ENCODE measurements at places on chromosomes 7 and 10.

GRCh38 chr7:150986099-150986512 lies 4.7 kb upstream of the NOS3 start:
- peak; percentile 66 for DNase-seq

DNA sequence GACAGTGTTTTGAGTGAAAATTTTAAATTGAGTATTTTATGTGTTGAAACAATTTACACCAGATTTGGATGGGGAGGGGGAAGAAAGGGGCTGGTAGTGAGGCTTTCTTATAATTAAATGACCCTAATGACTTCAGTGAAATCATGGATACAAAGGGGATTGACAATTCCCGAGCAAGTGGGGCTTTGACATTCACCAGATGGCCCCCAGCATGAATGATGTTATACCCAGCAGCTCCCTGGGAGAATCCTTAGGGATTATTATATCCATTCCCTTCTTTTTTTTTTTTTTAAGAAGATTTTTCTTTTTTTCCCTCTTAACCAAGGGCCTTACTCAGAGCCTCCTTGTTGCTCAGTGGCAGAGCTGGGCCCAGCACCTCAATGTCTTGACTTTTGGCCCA lies 17.9 kb downstream of the PLPP4 start:
- no peak for DNase-seq

GRCh38 chr10:1126461-1126860 lies 70.3 kb downstream of the WDR37 start:
- no peak for DNase-seq

- no peak for DNase-seq
These were observed 39.6 kb downstream of the PDGFA start for GRCh38 chr7:479948-480499.

- no peak for DNase-seq
These were observed 20.5 kb downstream of the GSAP start for GRCh38 chr7:77395626-77396025.

- no peak for DNase-seq
These were observed 40.5 kb upstream of the CDK6 start for GRCh38 chr7:92876836-92877235.

DNA sequence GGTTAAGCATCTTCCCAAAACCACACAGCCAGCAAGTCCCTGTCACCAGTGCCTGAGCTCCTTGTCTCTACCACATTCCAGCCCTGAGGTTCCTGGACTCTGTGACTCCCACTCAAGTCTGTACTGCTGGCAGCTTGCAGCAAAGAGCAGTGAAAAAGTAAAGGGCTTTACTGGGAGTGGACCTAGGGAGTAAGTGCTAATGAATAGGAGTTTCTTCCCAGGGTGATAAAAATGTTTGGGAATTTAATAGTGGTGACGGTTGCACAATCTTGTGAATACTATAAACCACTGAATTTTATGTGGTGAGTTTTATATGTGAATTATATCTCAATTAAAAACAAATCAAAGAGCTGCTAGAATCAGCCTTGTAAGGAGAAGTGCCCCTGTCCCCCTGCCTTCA lies 22.6 kb downstream of the HSPA12A start:
- DNase-seq, result no peak

DNA sequence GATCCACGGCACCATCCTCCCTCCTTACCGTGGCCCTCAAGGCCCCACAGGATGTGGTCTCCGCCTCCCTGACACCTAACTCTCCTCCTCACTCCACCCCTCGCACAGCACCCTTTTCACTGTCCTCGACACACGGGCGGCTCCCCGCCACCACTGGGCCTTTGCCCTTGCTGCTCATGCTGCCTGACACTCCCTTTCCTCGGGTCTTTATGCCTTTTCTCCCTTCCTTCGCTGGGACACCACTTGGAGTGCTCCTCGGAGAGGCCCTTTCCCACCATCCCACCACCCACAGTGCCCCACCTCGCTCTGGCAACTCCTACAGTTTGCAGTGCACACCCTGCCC lies 7.9 kb upstream of the INMT start:
- DNase-seq, result no peak

DNA sequence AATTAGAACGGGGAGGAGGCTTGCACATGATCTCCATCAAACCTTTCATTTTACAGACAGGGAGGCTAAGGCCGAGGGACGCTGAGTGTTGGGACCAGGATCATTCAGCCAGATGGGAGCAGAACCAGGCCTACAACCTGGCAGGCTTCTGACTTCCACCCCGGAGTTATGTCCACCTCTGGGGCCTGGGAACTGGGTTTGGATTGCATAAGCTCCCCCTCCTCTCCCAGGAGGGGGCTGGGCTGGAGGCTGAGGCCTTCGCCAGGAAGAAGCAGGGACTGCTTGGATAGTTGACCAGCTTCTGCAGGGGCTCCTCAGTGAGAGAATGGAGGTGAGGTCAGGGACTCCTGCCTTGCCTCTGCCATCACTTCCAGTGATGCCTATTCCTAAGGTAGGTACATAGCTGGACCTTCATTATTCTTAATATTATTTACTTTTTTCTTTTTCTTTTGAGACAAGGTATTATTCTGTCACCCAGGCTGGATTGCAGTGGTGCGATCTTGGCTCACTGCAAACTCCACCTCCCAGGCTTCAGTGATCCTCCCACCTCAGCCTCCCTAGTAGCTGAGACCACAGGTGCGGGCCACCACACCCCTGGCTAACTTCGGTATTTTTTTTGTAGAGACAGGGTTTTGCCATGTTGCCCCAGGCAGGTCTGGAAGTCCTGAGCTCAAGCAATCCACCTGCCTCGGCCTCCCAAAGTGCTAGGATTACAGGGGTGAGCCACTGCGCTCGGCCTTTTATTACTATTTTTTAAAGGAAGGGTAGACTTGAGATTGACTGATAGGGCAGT lies 1.3 kb downstream of the SNX10 start:
- no peak for DNase-seq

DNA sequence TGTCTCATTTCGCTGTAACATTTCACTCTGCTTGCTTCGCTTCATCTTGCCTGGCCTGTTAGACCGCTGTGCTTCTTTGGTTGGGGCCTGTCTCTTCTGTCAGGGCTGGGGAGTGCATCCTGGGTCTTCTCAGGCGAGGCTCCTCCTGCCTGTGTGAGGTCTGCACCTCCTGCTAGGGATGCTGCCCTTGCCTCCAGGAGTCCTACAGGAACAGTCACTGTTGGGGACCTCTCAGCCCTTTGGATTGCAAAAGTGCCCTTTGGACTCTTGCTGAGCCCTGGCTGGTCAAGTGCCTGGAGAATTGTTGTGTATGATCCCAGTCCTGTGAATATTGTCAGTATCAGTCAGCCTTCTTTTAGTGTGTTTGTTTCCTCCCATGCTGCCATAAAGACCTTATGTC lies 84.1 kb downstream of the MDFIC start:
- no peak for DNase-seq

DNA sequence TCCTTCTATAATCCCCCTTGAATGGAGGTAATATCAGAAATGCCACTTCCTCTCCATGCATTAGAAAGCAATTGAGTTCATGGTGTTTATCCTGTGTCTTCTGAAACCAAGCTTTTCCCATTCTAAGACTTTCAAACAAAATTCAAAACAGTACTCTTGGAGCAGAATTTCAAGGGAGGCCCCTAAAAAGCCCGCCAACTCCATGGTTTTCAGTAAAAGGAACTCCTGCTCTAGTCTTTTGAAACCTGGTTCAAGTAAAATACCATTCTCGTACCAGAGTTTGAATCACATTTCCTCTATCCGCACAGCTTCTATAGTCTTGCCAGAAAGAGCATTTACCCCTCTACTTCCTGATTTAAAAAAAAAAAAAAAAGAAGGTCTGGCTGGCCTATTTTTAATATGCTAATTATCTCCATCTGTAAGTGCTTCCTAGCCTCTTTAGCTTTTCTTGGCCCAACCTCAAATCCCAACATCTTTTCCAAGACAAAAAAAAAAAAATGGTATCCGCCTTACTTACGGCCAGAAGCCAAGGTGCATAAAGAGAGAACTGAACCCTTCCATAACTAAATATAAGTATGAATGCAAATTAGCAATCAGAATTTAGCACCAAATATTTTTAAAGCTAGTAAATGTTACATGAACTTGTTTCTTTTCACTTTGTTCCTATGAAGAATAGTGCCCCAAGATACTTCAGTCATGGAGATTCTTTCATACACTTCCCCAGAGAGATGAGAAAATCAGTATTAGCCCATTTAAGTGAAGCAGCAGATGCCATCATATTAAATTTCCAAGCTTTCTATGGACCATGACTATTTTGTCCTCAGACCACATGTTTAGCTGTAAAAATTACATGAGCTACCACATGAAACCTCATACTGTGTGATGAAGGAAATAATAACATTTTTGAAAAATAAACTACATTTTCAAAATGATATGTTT lies 199.9 kb upstream of the FAM3C start:
- DNase-seq, result no peak

DNA sequence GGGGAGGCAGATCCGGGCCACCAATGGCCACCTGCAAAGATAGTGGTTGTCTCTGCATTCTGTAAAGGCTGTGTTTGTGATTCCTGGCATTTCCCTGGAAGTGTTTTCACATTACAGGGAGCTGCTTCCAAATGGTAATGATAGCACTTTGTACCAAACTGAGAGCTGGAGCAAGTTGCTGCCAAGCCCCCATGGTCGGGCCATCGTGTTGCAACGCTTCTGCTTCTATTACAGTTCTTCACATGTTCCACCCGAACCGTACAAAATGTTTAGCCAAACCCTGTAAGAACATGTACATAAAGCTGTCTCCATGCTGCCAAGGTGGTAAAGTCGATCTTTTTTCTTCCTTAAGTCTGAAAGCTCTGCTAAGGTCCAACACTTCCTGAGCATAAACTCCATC lies 397.7 kb upstream of the NFE2L3 start:
- no peak for DNase-seq

- no peak for DNase-seq
These were observed 182.8 kb upstream of the BMPER start for GRCh38 chr7:33722383-33723101.

DNA sequence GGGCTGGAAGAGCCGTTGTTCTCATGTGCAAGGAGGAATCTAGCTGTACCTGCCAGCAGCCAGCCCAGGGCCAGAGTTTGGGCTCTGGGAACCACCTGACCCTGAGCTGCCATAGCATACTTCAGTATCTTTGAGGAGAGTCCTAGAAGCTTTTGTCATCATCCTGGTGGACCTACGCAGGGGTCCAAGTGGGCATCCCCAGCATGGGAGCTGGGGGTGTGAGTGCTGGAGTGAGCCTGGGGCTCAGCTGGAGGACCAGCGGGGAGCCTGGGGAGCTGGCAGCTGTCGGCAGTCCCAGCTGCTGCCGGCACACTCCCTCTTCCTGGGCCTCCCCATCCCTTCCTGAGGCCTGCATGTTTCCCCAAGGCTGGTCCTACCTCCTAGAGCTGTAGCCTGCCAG lies 32.5 kb downstream of the C10orf105 start:
- DNase-seq, result no peak

DNA sequence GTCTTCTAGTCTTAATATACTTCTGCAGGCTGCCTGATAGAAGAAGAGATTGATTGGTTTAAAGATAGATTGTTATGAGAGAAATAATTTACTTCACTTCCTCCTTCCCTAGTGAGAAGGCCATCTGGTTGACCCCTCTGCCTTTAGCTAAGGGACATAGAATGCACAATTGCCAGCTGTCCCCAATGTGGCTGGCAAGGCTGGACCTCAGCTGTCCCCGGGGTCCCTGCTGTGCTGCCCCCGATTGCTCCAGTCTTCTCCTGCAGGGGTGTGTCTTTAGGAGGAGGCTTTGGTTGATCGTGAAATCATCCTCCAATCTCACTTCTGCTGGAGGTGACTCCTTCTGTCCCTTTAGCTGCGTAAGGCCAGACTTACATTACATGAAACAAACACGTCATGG lies 388.5 kb downstream of the DPP6 start:
- DNase-seq, result no peak

DNA sequence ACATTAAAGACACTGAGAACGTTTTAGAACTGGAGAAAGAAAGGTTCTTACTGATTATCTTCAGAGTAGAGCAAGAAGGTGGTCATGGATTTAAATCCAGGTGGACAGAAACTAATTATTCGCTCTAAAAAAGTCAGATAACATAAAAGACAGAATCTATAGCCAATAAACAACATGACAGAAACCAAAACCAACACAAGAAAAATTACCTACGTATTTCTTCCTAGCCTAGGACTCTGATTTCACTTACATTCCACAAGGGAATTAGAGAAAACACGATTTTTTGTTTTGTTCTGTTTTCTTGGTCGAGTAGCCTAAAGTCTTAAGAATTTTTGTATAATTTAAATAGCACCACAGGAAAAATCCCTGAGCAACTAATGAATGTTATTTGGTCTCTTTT lies 15.1 kb downstream of the CPA1 start:
- no peak for DNase-seq

GRCh38 chr7:106022193-106022821 lies 59.2 kb downstream of the CDHR3 start:
- no peak for DNase-seq

GRCh38 chr7:68213838-68214237 lies 1217.2 kb downstream of the TYW1 start:
- DNase-seq, result no peak

DNA sequence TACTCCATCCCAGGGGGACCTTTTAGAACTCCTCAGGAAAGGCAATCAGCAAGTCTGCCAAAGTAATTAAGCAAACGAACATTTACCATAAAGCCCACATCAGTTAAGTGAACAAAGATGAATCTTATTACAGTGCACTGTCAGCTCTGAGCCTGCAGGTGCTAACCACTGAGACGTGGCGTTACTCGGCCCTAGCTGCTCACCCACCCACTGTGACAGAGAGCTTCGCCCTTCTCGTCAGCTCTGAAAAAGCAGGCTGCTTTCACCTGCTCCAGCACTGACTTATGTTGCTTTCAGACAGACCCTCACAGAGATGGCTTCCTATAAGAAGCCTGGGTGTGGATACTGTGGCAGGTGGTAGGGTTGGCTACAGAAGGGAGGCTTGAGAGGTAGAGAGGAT lies 57.7 kb upstream of the KCNIP2 start:
- DNase-seq, result no peak

DNA sequence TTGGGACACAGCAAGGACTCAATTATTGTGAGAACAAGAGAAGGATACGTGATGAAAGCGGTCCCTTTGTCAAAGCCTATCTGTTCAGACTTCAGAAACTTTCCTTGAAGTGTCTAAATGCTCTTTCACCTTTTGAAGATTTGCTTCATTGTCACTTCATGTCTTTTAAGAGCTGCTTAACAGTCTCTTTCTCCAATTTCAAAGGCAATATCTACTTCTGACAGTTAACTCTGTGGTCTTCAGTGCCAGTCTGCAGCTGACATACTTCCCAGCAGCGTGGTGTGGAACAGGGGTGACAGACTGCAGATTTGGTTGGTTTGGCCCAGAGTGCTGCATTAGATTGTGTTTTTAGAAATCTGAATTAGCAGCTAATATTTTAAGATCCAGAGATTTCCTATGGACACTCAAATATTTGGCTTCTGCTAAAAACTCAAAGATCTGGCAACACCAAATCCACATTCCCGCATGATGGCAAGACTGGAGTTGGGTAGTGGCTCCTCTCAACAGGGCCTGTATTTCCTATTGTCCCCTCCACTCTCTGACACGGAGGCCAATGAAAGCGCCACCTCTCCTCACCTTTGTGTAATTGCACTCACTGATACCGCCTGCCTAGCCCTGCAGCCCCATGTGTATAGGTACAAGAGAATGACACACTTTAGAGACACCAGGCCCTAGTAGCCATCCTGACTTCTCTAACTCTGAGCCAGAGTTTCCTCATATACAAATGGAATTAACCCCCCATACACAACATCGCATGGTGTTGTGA lies 11.5 kb downstream of the SCRN1 start:
- no peak for DNase-seq

- DNase-seq, result no peak
These were observed 8.9 kb downstream of the CCL24 start for GRCh38 chr7:75804705-75805104.

- no peak for DNase-seq
These were observed 7.2 kb downstream of the ANTXRL start for GRCh38 chr10:46293832-46294640.
